ENCODE measurements at places on chromosomes 16 and 17.
A peak's percentile ranks its signal among the peaks of the same experiment; 100 is the strongest.

DNA sequence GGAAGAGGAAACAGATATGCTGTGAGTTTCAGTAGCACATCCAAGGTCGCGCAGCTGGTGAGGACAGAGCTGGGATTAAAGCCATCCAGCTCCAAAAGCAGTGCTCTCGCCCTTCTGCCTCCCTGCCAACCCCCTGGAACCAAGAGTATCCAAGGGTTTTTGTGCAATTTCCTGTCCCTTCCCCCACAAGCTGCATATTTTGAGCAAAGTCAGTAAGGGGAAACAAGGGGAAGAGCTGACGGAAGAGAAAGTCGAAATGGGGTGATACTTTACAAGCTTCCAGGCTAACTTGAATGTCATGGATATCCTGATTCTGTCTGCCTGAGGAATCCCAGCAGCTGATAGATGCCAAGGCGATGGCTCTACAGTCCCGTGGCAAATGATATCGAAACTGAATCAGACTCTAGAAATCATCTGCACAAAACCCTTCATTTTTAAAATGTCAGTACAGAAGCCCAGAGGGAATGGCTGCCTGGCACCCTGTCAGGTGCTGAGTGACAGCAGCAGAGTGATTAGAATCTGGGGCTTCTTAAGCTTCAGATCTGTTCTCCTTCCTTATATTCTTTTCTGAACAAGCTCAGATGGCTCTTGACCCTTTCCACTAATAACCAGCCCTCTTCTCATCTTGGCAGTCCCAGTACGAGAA is 42.9 kb upstream of the TEKT3 start:
- no peak for DNase-seq

DNA sequence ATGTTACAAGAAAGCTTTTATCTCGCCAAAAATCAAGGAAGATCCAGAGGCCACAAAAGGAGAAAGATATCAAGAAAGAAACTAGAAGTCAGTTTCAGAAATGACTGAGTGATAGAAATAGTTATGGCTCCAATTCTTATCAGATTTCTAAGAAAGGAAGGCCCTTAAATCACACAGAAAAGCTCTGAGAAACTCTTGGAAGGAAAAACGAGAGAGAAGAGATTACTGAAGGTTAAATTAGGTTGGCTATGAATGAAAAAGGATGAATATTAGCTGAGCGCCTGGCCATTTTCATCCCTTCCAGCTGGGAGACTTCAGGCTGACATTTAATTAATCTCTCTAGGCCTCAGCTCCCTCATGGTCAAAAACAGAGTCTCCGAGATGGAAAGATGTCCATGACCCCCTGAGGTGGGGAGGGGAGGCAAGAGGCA is 72.3 kb downstream of the CYTH1 start:
- DNase-seq = no peak

DNA sequence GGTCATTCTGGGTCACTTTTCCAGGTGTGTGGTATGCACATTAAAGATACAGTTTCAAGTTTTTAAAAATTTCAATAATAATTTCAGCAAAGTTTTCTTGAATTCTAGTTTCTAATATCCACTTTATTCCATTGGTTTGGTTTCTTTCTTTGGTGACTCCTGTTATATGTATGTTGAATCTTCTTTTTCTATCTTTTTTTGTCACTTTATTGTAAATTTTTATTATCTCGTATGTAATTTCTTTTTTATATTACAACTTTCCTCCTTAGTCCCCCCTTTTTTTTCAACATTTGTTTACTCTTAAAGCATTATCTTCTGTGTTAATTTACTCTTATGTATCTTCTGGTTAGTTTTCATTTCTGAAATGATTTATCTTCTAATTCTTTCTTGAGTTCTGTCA is 57.5 kb downstream of the NF1 start:
- DNase-seq = no peak

DNA sequence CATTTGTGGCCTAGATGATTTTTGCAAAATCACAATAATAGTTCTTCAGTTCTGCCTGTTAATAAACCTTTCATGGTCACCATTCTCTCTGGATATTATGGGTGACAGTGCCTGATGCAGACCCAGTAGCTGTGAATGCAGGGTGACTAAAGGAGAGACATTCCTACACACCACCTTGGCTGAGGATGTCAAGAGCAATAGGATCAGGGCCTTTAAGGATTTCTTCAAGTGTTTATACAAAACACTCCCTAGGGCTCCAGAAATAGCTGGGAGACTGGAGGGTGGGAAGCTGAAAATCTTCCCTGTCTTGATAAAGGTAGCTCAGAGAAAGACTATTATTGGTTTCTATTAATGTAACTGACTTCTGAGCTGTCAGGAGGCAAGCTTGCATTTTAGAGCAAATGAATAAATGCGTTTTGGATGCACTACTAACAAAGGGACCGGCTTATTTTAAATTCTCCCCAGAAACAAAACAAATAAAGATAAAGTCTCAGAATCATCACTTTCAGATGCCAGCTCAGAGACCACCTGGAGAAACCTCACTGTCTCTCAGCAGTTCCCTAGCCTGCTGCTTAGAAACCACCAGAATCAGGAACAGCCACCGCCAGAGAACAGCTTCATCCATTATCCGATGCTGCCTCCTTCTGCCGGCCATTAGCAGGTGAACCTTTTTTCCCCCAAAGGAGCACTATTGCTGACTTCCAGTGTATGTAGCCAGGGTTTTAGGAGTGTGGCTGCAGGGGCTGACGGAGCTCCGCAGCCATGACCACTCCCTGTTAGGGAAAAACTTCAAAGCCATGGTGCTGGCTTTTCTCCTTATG is 171.4 kb upstream of the DYNLRB2 start:
- peak; percentile 2 for DNase-seq

- no peak for DNase-seq
Observed at GRCh38 chr17:3919123-3919624, 2.9 kb upstream of the P2RX1 start.

DNA sequence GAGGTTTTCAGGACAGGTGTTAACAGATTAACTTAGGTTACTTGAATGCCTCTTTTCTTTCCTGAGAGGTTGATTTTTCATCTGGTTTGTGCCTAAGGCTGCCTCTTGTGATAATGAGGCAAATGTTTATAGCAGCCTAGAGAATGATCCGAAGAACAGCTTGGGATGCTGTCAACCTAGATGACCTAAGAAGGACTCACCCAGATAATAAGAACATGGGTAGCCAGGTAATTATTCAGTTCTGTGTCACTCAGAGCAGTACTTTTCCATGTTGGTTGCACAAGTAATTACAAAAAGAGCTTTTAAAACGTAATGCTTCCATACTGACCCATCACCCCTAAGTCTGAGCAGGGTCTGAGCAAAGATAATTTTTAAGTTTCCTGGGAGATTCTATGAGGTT is 60.3 kb downstream of the CHD9 start:
- DNase-seq = no peak

GRCh38 chr17:30808785-30809286 is 15.7 kb downstream of the CRLF3 start:
- DNase-seq = no peak

- DNase-seq = no peak
Observed at GRCh38 chr17:73640691-73641090, 3.6 kb downstream of the SDK2 start.

DNA sequence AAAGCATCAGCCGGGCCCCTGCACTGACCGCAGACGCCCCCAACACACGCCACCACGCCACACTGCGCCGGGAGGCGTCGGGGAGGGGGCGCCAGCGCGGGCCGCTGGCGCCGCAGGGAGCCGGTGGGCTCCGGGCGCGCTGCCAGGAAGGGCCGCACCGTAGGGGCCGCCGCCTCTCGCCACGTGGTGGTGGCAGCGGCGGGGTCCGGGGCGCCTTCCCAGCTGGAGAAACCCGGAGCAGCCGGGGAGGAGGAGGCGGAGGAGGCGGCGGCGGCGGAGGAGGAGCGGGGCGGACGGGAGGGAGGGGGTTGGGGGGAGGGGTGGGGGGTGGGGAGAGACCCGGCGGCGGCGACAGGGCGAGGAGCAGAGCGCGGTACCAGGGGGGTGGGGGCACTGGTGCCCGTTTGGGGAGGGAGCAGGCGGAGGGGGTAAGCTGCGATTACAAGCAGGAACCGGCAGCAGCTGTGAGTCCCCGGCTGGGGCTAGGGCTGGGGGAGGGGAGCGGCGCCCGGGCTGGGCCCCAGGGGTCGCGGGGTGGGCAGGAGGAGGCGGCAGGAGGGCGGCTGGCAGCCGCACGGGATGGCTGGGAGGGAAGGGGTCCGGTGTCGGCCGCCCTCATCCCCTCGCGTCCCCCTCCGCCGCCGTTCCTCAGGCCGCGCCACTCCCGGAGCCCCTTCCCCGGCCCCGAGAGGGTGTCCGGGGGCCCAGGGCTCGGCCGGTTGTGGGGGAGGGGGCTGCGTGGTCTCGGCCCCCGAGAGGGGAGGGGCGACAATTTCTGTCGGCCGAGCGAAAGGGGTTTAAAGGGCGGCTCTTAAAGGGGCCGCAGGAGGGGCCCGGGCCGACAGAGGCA is at the start of gene TBKBP1:
Gene TBKBP1 (plus strand): TSS at position 431 of the 850 bp plus-strand sequence. CDS start 1,952 bp downstream, outside the sequence.
- no peak for DNase-seq

DNA sequence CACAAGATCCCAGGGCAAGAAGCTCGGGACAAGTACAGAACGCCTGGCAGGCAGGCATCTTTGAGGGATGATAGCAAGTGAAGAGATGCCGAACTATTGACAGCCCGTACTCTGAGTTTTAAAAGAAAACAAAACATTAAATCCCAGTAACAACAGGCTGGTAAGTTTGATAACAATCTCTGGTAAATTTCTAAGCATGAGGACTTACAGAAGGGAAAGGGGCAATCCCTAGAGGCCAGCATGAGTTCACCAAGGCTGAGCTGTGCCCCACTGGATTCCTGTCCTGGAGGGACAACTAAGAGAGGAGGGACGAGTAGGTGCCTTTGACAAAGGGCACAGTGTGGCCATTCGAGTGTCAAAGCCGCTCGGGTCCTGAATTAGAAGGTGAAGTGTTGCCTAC is 26.2 kb downstream of the CCDC182 start:
- no peak for DNase-seq

DNA sequence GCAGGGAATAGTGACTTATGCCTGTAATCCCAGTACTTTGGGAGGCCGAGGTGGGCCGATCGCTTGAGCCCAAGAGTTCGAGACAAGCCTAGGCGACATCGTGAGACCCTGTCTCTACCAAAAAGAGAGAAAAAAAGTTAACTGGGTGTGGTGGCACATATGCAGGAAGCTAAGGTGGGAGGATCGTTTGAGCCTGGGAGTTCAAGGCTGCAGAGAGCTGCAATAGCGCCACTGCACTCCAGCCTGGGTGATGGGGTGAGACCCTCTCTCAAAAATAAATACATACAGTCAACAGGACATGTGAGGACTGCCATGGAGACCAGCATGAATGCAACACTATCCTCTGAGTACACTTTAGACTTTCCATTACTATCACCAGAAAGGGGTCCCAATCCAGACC is 15.4 kb upstream of the ST6GALNAC2 start:
- DNase-seq = no peak

DNA sequence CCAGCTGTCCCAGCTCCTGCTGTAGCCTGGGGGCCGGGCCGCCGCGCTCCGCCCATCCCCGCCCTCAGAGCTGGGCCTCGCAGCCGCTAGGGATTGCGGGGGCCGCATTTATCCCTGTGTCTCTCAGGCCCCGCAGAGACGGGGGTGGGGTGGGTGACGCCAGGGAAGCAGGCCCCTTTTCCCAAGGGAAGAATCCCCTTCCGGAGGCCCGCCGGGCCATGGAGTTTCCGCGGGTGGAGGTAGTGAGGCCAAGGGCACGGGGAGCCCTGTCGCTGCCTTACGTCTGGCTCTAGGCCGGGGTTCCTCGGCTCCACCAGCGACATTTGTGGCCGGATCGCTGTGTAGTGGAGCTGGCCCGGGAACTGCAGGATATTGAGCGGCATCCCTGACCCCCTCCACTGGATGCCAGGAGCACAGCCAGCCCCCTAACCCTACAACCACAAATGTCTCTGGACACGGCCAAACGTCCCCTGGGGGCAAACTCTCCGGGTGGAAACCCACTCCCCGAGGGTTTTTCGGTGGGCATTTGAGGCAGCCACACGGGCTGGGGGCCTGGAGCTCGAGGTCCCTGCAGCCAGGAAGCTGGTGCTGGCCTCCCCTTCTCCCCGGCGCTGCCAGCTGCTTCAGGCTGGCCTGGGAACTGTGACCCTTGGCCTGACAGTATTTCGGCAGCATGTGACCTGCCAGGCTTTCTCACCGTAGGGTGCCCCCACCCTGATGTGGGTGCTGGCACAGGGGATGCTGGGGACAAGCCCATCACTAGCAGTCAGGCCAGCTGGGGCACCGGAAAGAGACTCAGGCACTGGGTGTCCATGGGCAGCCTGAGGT is 12.0 kb upstream of the CD300A start:
- DNase-seq = peak; percentile 6

DNA sequence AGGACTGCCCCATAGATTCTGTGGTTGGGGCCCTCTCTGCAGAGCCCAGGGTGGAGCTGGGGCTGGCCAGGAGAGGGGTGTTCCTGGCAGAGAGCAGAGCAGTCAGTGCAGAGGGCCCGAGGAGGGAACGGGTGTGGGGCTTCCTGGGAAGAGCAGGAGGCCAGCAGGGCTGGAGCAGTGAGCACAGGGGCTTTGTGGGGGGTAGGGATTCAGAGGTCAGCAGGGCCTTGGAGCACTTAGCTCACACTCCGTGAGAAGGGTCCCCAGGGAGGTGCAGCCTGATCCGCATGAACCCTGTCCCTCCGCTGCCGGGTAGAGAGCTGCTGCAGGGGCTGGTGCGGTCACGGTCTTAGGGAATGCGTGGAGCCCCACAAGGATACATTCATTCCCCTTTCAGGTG is 113.0 kb upstream of the CIBAR2 start:
- no peak for DNase-seq

- DNase-seq = peak; percentile 99
Observed at GRCh38 chr17:8156246-8156992, 4.2 kb upstream of the PER1 start.

DNA sequence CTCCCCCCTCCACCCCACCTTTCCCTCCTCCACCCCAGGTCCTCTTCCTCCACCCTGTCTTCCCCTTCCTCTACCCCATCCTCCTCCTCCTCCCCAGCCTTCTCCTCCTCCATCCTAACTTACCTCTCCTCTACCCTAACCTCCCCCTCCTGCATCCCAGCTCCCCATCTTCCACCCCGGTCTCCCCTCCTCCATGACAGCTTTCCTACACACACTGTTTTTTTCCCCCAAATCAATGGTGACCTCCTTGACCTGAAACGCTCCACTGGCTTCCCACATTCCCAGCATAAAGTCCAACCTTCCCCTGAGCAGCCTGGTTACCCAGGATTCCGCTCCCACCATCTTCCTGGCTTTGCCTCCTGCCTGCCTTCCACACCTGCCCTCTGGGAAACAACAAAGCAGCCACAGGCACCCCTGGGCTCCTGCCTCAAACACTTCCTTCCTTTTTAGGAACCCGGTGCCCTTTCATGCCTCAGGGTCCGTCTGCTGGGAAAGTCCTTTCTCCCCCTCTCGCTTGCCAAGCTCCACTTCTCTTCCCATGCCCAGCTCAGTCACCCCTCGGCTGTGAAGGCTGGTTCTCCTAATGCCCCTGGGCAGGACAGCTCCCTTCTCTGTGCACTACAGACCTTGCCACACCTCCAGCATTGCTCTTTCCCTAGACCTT is 2.1 kb downstream of the RGS9 start:
- no peak for DNase-seq

All from GM04503 (cell line).